Activated CD4-positive, alpha-beta T cell treated with anti-CD3 and anti-CD28 coated beads, Interleukin-2, amount 50 U/mL, for 48 hours (primary cell): ENCODE measurements at places on chromosomes 3 and 15.

DNA sequence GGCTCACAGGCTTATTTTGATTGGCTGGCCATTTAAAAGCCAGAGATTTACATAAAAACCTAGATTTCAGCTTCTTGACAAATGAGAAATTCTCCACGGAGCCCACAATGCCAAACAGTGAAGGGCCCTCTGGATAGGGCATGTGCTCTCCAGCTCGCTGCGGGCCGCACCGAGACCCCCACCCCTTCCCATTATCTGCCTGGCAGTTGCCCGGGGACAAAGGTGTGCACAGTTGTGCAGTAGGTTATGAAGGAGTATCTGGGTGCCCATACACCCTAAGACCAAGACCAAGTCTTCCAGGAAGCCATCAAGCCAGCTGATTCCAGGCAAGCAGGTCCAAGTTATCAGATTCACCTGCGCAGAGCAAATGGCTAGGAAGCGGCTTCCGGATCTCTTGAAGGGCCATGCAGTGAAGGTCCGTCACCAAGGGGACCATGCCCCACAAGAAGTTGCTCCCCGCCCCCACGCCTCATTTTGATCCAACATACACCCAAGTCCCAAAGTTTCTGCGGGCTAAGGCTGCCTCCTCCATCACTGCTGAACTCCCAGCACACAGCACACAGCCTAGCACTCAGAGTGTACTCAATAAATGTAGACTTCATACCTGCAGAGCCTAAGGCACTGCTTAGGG is 1.3 kb downstream of the MRPS25 start:
- peak; percentile 5 for DNase-seq

GRCh38 chr15:84570164-84570735 is 30.6 kb upstream of the ZSCAN2 start:
- DNase-seq = peak; percentile 54

DNA sequence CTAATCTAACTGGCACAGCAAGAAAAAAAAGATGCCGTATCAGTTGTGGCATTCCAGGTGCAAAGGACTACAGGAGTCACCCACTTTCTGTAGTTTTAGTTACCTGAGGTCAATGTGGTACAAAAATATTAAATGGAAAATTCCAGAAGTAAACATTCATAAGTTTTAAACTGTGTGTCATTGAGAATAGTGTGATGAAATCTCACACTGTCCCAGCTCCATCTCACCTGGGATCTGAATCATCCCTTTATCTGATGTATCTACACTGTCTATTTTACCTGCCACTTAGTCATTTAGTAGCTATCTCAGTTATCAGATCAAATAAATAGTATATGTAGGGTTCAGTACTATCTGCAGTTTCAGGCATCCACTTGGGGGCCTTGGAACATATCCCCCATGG is 26.7 kb downstream of the GBE1 start:
- no peak for DNase-seq

GRCh38 chr15:82133251-82133650 is 87.4 kb upstream of the MEX3B start:
- DNase-seq = no peak

GRCh38 chr15:61186905-61187741 is 42.0 kb downstream of the RORA start:
- DNase-seq = no peak

DNA sequence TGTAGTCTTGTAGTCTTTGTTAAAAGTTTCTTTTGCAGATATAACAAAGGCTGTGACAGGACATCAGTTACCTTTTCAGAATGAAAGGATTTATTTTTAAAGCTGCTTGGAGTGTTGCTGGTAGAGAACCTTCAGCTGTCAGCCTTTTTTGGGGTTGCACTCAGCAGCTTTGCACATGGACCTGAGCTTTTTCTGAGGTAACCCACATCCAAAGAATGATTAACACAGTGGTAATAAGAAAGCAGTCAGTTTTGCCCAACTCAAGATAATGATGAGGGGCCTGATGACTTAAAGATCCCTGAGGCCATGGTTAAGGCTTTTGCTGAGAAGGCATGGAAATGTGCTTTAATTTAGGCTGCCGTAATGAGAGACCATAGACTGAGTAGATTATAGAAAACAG is 1042.7 kb downstream of the PLOD2 start:
- DNase-seq = no peak

- peak; percentile 63 for DNase-seq
Observed at GRCh38 chr3:46848271-46849044, 14.8 kb downstream of the MYL3 start.

- DNase-seq = no peak
Observed at GRCh38 chr3:122510878-122511535, 3.7 kb downstream of the KPNA1 start.

DNA sequence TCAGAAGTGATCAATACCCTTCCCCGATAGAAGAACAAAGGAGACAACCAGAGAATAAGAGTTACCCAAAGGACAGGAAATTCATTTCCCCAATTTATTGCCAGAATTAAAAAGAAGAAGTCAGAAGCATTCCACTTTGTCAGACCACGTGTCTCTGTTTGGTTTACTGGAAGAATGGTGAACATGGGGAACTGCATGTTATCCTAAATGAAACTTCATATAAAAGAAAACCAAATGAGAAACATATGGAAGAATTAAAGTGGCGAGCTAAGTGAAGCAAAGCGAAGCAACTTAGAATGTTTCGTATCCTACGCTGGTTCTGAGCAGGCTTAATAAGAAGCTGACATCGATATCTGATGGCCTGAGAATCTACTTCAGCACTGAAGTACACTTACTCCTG is 190.7 kb downstream of the MAGI1 start:
- DNase-seq = no peak

DNA sequence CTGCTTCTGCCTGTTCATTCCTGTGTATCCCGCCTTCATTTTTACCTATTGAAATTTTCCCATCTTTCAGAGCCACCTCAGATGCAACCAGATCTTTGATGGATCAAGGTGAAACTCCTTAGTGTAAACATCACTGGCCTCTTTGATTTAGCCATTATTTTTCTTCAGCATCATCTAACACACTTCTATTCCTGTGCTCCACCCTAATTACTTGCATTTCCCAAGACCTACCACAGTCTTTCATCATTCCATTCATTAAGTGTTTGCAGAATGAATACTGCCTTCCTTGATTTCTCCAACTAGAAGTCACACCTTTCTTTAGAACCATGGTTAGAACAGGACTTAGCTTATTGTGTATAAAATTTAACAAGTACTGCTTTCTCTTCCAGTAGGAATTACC is 55.5 kb upstream of the SKIL start:
- no peak for DNase-seq

- DNase-seq = no peak
Observed at GRCh38 chr3:18544146-18544545, 119.0 kb upstream of the SATB1 start.

GRCh38 chr15:44181410-44181809 is 13.7 kb downstream of the FRMD5 start:
- no peak for DNase-seq

- no peak for DNase-seq
Observed at GRCh38 chr3:127137757-127138536, 55.0 kb upstream of the PRR23E start.

GRCh38 chr3:127477396-127477795 is 113.1 kb downstream of the TPRA1 start:
- DNase-seq = no peak

GRCh38 chr3:138809500-138810256 is 25.1 kb downstream of the PIK3CB start:
- no peak for DNase-seq

DNA sequence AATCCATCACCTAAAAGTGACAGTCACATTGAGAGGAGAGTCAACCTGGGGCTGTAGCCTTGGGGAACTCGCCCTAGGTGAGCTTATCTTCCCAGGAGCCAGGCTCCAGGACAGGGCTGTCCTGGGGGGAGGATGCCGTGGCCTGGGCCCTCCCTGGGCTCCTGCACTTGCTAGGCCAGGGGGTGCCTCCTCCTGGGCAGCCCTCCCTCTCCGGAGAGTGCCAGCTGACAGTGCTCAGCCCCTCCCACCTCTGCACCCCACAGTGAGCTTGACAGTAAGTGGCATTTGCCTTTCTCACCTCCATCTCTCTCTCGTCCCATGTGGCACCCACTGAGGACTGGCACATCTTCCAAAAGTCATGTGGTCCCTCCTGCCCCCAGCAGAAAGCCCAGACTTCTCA is 19.1 kb downstream of the UROC1 start:
- no peak for DNase-seq

DNA sequence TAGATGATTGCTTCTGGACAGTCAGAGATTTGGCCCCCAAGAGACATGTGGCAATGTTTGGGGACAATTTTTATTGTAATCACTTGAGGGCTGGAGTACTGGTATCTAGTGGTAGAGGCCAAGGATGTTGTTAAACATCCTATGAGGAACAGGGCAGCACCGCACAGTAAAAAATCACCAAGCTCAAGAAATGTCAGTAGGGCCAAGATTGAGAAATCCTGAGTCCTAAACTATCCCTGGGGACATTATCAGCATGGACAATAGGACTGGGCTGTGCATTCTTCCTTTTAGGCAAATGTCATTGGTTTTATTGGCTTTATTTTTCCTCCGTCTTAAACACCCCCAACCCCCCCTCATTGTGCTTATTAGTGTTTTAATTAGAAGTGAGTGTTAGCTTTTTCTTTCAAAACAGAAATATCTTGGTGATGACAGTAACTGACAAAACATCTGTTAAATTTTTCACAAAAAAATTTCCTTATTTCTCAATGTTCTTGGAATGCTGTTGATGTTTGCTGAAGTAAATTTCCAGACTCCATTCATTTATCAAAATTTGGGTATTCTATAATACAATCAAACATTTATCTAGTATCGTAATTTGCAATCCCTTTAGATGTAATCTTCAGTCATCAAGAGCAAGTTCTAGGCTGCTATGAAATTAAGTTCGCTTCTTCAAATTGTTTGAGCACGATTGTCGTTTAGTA is 944.4 kb downstream of the VGLL3 start:
- DNase-seq = no peak
